ENCODE measurements at places on chromosomes 2 and 18.

GRCh38 chr2:174120346-174120745, 128.0 kb downstream of the OLA1 start:
- no peak for DNase-seq

DNA sequence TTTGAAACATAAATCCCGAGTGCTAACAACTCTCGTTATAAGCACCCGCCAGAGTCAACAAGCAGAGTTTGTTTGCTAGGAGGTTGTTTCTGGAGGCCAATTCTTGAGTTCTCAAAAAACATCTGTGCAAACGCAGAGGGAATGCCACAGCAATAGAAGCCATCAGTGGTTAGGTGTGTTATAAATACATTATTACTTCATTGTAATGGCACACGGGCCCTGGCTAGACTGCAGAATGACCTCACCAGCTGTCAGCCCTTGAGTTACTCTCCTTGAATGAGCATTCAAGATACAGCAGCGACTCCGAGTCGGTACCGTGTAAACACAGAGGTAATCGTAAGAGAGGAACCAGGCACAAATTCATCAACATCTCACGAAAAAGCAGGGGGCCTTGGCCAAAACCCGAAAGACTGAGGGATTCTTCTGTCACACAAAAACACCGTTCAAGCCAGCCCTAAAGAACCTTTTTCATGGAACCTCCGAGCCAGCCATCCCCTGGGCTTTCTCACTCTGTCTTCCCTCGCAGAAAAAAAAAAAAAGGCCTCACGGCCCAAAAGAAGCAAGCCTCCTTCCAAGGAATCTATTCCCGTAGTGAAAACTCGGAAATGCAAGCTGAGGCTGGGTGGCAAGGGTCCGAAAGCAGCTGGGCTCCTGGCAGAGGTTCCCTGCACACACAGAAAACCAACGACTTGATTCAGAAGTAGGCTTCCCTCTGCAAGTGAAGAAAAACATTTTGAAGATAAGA, 133.7 kb upstream of the MEIS1 start:
- no peak for DNase-seq

DNA sequence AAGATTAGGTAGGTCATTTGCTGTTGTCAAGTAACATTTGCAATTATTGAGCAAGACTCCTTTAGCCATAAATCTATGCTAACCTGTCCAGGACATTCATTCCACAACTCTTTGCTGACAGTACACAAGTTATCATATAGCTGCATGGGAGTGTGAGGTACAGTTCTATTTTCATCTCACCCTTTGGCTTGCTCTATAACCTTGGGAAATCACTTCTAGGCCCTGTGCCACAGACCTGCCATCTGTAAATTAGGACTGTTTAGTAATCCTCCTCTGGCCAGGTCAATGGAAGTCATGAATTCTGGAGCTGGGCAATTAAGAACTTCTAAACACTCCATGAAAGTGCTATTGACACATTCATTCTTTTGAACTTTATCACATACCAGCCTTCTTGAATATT, 34.6 kb upstream of the PAIP2B start:
- DNase-seq = no peak

DNA sequence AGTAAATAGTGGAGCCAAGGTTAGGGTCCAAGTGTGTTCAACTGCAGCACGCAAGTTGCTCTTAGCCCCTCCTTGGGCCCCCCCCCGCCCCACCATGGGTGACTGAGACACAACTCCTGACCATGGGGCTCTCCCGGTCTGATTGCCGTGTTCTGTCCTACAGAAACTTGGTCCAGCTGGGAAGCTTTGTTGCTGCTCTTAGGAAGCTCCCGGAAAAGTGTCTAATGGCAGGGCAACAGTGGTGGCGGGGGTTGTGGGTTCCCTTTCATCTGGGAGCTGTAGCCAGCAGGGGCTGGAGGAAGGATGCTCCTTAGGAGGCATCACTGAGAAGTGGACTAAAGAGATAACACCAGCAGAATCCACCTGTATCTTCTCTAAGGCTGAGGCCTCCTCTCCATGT, 111.1 kb downstream of the CYP26B1 start:
- no peak for DNase-seq

- DNase-seq = no peak
Observed at GRCh38 chr2:235098269-235098668, 146.5 kb downstream of the SH3BP4 start.

GRCh38 chr18:49560624-49561288, 1.1 kb upstream of the LIPG start:
- no peak for DNase-seq

DNA sequence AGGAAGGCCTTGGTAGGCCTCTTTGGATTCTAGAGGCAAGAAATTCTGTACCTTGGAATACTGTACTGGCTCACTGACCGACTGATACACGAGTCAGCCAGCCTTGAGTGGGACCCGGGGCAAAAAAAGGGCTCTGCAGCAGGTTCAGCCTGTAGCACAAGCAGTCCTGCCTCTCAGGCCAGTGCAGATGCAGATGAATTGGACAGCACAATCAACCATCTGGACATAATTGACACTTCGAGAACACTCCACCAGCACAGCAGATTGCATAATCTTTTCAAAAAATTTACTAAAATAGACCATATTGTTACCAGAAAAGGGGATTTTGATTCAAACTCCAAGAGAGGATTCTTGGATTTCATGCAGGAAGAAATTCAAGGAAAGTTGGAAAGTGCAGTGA, 241.6 kb downstream of the RPIA start:
- DNase-seq = no peak

- DNase-seq = no peak
Observed at GRCh38 chr2:2717406-2717805, 386.3 kb upstream of the MYT1L start.

All from GOT3 (cell line).